GM18507 (cell line): ENCODE measurements at places on chromosomes 1 and 21.

DNA sequence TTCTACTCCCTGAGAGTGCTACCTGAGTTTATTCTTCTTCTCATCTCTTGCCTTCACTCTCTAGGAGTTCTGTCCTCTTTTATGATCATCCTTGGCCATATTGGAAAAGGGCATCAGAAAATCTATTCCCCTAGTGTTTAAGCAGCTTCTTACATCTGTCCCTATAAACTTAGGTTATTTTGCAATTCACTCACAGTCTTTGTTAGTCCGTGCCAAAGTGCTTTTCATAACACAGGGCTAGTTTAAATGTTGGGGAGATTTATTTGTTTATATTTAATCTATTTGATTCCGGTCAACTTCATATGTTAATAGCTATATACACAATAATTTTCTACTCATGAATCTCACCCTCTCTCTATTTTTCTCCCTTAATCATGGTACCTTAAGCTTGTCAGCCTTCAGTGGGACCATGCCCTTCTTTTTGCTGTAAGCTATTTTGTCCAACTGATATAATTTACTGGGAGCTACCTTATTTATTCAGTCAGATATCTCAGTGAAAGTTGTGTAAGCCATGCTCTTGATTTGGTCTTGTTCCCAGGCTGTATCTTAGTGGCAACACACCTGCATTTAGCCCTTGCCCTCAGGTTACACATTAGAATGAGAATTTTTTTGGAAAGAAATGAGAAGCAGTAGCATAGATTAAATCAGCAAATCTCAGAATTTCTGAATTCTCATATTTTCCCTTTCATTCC, 106.3 kb upstream of the SMYD2 start:
- DNase-seq: no peak

GRCh38 chr1:8590721-8591351, 226.6 kb downstream of the RERE start:
- no peak for DNase-seq

GRCh38 chr1:236733653-236734052, 47.4 kb downstream of the ACTN2 start:
- DNase-seq: no peak

GRCh38 chr1:18012686-18013085, 94.9 kb upstream of the IGSF21 start:
- no peak for DNase-seq

DNA sequence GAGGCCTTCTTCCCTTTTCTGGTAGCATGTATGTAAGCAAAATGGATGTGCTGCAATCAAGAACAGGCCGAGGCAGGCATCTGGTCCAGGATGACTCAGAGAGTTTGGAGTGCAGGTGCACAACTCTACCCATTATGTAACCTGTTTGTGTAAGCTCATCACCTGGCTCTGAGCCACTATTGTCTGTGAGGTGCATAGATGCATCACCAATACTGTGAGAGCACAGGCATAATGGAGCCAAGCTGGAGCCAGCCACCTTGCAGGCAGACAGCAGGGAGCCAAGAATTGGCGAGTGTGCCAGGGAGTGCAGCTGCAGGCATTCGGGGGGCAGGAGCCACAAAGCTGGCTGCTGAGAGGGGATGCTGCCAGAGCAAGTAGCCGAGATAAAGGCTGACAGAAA, 549.9 kb upstream of the RGS18 start:
- no peak for DNase-seq

DNA sequence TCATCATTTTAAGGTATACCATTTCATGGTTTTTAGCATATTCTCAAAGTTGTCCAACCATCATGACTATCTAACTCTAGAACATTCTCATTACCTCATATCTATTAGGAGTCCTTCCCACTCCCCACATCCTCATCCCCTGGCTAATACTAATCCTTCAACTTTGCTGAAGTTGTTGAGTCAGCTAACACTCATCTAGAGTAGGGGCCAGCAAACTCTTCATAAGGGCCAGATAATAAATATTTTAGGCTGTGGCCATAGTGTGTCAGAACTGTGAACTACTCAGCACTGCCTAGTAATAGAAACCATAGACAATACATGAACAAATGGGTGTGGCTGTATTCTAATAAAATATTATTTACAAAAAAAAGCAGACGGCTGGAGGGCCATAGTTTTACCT, 43.0 kb downstream of the TOR3A start:
- DNase-seq: no peak

GRCh38 chr1:182299728-182300616, 91.6 kb downstream of the GLUL start:
- DNase-seq: no peak
